ENCODE measurements at places on chromosomes 5 and 9.

GRCh38 chr5:173472784-173473278, 143.6 kb downstream of the BOD1 start:
- no peak for DNase-seq

- DNase-seq: no peak
Measured at GRCh38 chr9:4591123-4591500, 71.0 kb upstream of the PLPP6 start.

GRCh38 chr9:109428854-109429253, 69.3 kb downstream of the PTPN3 start:
- no peak for DNase-seq

- DNase-seq: no peak
Measured at GRCh38 chr9:89594811-89595550, 9.8 kb upstream of the GADD45G start.

GRCh38 chr9:130382636-130383349, 62.0 kb upstream of the ASS1 start:
- no peak for DNase-seq

DNA sequence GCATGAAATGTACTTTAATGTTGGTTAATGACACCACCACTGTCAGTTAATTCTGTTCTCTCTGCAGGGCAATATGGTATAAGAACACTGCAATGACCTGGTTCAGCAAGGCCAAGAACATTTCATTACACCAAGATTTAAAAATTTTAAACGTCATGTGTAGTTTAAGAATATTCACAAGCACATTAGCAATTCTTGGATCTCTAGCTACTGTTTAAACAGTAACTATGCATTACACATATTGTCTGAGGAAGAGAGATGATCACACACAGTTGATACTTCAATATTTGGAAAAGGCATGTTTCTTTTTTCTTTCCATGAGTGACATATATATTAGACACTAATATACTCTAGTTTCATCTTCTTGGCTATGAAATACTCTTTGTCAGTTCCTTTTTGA, 143.0 kb downstream of the ADAMTS12 start:
- no peak for DNase-seq

- no peak for DNase-seq
Measured at GRCh38 chr5:117337064-117337749, 762.6 kb upstream of the SEMA6A start.

DNA sequence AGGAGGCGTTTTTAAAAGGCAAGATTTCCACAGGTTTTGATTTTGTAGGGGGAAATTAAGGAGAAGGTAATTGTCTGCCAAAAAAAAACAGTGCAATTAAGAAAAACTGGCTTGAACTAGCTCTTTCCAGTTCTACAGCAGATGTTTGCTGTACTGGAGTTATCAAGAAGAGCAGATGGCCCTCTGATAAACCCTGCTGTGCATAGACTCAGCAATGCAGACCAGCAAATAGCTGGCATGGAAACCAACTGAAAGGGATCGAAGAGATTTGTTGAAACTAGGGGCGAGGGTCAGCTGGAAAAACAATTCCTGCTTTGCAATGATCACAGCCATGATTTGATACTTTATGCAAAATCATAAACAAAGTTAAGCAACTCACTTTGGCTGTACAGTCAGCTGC, 17.8 kb upstream of the BHMT start:
- no peak for DNase-seq

GRCh38 chr9:90872835-90873294, 71.2 kb downstream of the SYK start:
- DNase-seq: no peak

DNA sequence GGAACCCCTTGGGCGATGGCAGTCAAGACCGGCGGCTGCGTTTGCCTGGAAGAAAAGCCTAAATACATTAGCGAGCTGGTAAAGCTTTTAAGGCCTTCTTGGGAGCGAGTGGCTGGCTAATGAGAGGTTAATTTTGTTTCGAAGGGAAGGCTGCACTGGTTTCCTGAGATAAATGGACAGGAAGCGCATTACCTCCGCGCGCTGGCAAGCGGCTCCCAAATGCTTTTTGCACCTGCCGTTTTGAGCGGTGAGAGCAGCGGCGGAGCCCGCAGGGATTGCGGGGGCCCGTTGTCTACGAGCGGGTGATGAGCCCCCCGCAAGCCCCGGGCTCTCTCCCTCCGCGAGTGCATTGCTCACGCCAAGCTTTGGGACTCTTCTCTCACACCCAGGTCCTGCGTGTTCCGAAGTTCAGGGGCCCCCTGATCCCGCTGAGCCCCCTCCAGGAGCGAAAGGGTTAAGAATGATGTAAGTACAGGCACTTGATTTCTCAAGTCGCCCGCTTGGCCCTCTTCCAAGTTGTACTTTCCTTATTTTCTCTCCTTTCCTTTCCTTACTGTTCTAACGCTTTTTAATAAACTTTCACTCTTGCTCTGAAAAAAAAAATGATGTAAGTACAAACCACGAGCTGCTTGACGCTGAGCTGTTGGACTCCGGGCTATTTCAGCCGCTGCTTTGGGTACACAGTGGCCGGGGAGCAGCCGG, 3.1 kb upstream of the RGMB start:
- DNase-seq: peak; percentile 7

- no peak for DNase-seq
Measured at GRCh38 chr9:131031005-131031641, 22.1 kb downstream of the LAMC3 start.

- DNase-seq: no peak
Measured at GRCh38 chr5:114255260-114255659, 106.6 kb upstream of the KCNN2 start.

GRCh38 chr5:135437422-135437795, 9.7 kb downstream of the DCANP1 start:
- no peak for DNase-seq

- no peak for DNase-seq
Measured at GRCh38 chr5:98454904-98455303, 318.6 kb upstream of the RGMB start.

- DNase-seq: no peak
Measured at GRCh38 chr9:81266674-81267073, 422.7 kb downstream of the TLE1 start.

DNA sequence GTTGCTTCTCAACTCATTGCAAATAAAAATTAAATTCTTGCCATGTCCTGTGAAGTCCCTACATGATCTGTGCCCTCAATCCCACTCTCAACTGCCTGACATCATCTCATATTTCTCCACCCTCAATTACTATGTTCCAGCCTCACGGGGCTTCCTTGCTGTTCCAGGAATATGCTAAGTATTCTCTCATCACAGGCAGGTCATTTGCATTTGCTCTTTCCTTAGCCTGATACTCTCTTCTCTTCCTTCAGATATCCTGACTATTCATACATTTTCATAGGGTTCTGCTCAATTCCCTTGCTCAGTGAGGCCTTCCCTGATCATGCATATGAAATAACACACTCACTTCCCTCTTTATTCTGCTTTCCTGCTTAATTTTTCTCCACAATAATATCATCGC, 135.1 kb upstream of the DAB2 start:
- DNase-seq: no peak

DNA sequence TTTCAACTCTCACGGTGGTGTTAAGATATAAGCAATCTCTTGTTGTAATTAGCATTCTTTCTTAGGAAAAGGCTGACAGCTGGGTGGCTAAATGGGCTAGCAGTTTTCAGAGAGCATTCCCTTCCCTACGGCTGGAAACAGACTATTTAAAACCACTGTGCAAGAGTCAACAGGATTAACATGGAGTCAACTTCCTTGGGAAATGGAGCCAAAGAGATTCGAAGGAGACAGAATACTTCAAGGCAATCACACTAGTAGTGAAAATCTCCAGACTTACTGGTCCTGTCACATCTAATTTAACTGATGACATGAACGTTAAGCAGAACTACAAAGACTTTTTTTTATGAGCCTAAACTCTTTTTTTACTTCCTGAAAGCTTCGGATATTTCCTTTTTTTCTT, 453.3 kb upstream of the ITGA1 start:
- DNase-seq: no peak

GRCh38 chr5:2936413-2936812, 184.9 kb upstream of the IRX2 start:
- DNase-seq: no peak

DNA sequence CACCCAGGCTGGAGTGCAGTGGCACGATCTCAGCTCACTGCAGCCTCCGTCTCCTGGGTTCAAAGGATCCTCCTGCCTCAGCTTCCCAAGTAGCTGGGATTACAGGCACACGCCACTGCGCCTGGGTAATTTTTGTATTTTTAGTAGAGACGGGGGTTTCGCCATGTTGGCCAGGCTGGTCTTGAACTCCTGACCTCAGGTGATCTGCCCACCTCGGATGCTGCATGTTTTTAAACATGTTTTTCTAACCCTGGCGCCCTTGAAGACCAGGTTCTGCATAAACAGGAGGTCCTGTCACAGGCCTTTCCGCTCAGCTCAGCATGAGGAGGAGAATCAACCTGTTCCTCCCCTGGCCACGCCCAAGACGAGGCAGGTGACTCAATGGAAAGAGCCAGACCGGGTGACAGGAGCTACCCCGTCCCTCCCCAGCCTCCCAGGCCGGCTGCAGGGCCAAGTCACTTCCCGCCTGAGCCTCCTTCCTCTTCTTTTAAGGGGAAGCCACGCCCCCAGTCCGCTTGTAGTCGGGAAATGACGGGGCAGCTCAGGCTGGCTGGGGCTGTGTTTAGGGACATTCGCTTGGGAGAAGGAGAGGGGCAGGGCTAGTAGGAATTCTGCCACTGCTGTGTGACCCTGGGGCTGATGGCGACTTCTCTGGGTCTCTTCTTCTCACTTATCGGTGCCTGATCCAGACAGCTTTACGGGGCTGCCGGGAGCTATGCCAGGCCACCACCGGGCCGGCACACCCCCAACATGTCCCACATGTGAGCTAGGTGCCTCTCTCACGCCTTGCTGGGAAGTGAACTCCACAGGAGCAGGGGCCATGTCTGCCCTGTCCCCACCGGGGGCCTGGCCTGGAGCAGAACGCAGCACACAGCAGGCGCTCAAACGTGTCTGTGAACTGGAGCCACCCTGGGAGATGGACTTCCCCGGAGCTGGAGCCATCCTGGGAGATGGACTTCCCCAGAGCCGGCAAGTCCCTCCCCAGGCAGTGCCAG, 6.1 kb downstream of the NOTCH1 start:
- peak; percentile 91 for DNase-seq

DNA sequence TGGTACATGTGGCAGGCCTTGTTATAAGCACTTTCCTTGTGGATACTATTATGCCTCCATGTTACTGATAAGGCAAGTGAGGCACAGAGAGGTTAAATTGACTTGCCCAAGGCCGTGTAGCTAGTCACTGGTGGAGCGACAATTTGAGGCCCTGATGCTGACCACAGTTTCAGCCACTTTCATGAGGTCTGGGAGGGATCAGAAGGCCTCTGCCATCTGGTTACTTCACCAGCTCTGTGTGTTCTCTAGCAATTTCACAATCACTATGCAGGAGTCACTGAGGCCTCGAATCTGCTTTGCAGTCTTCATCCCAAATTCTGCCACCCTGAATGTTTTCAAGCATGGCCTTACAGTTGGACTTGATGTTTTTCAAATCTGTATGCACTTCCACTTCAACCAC, 9.1 kb downstream of the LRRC70 start:
- DNase-seq: no peak

GRCh38 chr5:147555176-147555575, 45.3 kb upstream of the DPYSL3 start:
- DNase-seq: no peak

- DNase-seq: no peak
Measured at GRCh38 chr9:104775574-104775936, 11.6 kb downstream of the NIPSNAP3B start.

GRCh38 chr5:28403846-28404245, 1365.5 kb upstream of the CDH9 start:
- no peak for DNase-seq

DNA sequence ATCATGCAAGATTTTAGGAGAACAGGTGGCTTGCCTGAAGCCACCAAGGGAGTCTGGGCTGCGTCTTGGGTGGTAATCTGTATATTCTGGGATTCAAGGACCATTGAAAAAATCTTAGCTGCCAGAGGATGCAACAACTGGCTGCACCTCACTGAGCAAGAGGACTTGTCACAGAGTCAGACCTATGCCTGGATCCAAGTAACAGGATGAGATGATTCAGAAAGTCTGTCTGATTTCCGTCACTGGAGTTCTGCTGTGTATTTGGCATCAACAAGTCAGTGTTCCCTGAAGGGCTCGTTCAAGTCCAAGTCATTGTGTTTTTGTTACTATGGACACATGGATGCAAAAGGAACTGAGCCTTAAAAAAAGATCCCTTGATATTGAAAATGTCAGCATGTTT, 37.8 kb upstream of the CARTPT start:
- no peak for DNase-seq

DNA sequence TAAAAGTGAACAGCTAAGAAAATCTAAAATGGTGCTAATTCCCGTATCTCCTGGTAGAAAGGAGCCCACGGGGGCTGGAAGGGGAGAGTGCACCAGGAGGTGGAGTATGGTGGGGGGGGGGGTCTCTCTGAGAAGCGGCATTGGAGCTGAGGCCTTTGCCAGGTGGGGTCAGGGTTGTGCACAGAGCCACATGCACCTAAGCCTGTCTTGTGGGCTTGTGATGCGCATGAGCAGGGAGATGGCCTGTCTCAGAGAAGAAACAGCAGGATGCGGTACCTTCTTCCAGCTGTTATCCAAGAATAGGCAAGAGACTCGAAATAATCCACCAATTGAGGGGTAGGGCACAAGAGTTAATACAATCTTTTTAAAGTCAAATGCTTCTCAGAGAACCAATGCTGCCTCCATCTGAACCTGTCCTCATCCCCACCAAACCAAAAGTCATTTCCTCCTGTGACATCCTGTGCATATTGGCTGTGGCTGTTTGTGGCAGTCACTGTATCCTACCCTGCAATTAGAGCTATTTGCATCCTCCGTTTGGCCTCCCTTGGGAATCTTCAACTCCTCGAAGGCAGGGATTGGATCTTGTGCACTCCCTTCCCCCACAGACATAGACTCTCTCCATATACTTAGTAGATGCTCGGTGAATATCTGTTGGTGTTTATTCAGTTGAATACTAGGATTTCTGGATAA, 45.4 kb downstream of the FGF1 start:
- DNase-seq: no peak

- DNase-seq: no peak
Measured at GRCh38 chr5:999032-999501, 9.5 kb upstream of the NKD2 start.

GRCh38 chr9:649128-650074, 192.1 kb upstream of the DMRT1 start:
- DNase-seq: no peak

- DNase-seq: no peak
Measured at GRCh38 chr5:98016771-98017170, 756.7 kb upstream of the RGMB start.

DNA sequence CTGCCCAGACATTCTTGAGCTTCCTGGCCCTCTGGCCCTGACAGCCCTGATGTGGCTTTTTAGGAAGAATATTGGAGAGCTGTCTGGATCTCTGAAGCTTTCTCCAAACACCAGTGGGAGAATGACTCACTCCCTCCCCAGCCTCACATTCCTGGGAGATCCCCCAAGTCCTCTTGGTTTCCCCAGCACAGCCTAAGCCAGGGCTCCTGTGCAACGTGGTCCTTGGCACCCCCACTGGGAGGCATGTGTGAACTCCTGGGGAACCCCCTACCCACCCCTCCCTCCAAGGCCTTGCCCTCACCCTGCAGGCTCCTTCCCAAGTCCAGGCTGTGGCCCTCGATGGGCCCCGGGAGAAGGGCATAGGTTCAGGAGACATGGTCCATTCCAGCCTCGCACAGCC, 12.7 kb downstream of the GLIPR2 start:
- DNase-seq: no peak

GRCh38 chr5:119077444-119077843, 6.6 kb downstream of the DMXL1 start:
- DNase-seq: no peak
